ENCODE measurements at places on chromosomes 12 and 14.

DNA sequence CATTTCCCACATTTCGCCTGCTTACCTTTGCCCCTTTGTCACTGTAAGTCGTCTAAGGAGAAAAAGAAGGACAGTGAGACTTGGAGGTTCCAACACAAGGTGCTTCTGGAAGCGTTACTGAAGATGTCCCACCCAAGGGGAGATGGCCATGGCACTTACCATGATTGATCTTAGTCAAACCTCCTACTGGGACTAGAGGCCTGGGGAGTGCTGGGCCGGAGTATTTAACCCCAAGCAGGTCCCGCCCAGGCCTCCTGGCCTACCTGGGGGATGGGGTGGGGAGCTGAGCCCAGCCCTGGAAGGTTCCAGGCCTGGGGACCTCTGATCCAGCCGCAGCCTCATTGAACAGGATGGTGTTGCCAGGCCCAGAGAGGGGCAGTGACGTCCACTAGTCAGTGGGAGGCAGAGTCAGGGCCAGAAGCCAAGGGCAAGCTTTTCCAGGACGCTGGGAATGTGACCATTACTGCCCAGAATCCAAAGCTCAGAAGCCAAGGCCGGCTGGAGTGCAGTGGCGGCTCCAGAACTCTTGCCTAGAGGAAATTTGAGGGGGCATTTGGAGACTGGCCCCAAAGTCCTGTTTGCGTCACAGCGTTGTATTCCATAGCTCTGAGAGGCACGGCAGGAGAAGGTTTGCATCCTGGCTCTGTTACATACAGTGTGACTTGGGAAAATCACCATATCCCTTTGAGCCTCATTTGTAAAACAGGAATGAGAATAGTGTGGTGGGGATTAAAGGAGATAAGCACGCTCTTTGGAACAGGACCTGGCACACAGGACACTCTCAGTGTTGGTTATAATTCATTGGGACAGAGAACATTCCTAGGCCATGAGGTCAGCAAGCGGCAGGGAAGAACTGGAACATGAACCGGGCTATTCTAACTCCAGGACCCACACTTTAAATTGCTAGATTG, at the start of gene HPD:
HPD (minus strand) TSS at position 198 of the 911 bp plus-strand sequence; CDS start at position 162, 36 bp downstream.
- DNase-seq, result peak; percentile 16
- peak within 1 kb of the TSS; percentile 93 for H3K27ac ChIP-seq
- no peak within 1 kb of the TSS for H3K4me3 ChIP-seq
- H3K4me1 ChIP-seq, result peaks cover 7% of the 10 kb centered on the region
- no peaks in the 10 kb centered on the region for H3K27me3 ChIP-seq
- no peaks in the 10 kb centered on the region for H3K36me3 ChIP-seq

GRCh38 chr12:65364046-65364445, 85.6 kb downstream of the MSRB3 start:
- no peaks in the 10 kb centered on the region for H3K36me3 ChIP-seq
- no peak overlapping the region for H3K4me3 ChIP-seq
- no peaks in the 10 kb centered on the region for H3K4me1 ChIP-seq
- DNase-seq, result no peak
- no peak overlapping the region for H3K27ac ChIP-seq
- no peaks in the 10 kb centered on the region for H3K27me3 ChIP-seq

GRCh38 chr12:102301547-102301946, 103.9 kb upstream of the PMCH start:
- no peaks in the 10 kb centered on the region for H3K27me3 ChIP-seq
- no peaks in the 10 kb centered on the region for H3K4me1 ChIP-seq
- H3K36me3 ChIP-seq, result no peaks in the 10 kb centered on the region
- H3K27ac ChIP-seq, result no peak overlapping the region

DNA sequence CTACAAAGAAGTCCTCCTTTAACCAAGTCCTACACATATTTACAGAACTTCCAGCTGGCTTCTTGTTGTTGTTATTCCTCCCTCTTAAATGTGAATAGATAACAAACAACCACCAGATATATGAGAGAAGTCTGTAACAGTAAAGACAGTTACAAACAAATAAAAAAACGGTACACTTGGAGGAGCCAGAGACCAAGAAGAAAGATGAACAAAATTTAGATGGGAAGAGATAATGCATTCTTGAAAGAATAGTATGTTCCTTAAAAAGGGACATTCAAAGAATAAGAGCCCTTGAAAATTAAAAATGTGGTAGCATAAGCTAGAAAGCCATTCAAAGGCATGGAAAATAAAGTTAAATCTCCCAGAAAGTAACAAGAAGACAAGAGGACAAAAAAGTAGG, 25.9 kb downstream of the SLCO1A2 start:
- no peak overlapping the region for H3K4me3 ChIP-seq
- H3K27ac ChIP-seq, result no peak overlapping the region
- H3K27me3 ChIP-seq, result no peaks in the 10 kb centered on the region
- H3K36me3 ChIP-seq, result no peaks in the 10 kb centered on the region
- H3K4me1 ChIP-seq, result no peaks in the 10 kb centered on the region

GRCh38 chr12:127677537-127678131, 589.3 kb upstream of the TMEM132C start:
- H3K4me3 ChIP-seq, result no peak overlapping the region
- no peaks in the 10 kb centered on the region for H3K27me3 ChIP-seq

- no peaks in the 10 kb centered on the region for H3K36me3 ChIP-seq
- peaks cover 13% of the 10 kb centered on the region for H3K4me1 ChIP-seq
- no peaks in the 10 kb centered on the region for H3K27me3 ChIP-seq
- no peak for DNase-seq
Observed at GRCh38 chr12:2644683-2645405, 149.9 kb upstream of the FKBP4 start.

GRCh38 chr12:69653703-69654102, 43.0 kb upstream of the LRRC10 start:
- no peaks in the 10 kb centered on the region for H3K27me3 ChIP-seq
- no peaks in the 10 kb centered on the region for H3K36me3 ChIP-seq
- H3K4me3 ChIP-seq, result no peak overlapping the region
- H3K27ac ChIP-seq, result no peak overlapping the region
- no peak for DNase-seq

GRCh38 chr12:97464385-97465321, 2.0 kb downstream of the RMST start:
- H3K27ac ChIP-seq, result no peak overlapping the region
- H3K36me3 ChIP-seq, result no peaks in the 10 kb centered on the region
- DNase-seq, result no peak
- no peaks in the 10 kb centered on the region for H3K27me3 ChIP-seq
- no peaks in the 10 kb centered on the region for H3K4me1 ChIP-seq

DNA sequence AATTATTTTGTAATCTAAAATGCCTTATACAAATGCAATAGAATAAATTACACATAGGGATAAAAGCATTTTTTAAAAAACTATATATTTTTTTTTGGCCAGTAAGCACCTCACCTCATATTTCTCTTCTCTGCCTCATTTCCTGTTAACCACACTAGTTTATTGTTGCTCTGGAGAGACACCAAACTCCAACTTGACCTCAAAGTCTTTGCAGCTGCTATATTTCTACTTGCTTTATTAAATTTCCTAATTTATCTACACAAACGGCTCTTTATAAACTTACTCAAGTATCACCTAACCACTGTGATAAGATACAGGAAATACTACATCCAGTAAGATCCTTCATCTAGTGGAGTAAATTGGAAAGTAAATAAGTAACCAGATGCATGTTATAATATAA, 622.3 kb downstream of the C12orf50 start:
- no peaks in the 10 kb centered on the region for H3K27me3 ChIP-seq
- no peaks in the 10 kb centered on the region for H3K4me1 ChIP-seq
- no peaks in the 10 kb centered on the region for H3K36me3 ChIP-seq
- H3K4me3 ChIP-seq, result no peak overlapping the region
- DNase-seq, result no peak

Data from tibial nerve (tissue), 4 donors.